DMS153 (cell line): ENCODE measurements at places on chromosomes 1 and 21.
A peak's percentile ranks its signal among the peaks of the same experiment; 100 is the strongest.

DNA sequence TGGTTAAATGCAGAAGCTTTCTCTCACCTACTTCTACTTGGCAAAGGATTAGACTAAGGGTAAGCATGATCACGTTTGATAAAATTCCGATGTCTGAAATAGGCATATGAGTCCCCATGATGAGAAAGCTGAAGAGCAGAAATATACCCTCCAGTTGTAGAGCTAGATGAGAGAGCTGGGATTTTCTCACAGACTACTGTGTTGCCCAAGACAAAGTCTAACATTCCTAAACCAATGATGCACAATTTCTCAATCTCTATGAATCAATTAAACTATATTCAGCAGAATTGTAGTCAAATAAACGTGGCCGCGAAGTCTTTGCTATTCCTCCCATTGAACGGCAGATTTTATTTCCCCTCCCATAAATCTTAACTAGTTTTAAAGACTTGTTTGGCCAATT lies 699.2 kb downstream of the KCNT2 start:
- no peak for DNase-seq

DNA sequence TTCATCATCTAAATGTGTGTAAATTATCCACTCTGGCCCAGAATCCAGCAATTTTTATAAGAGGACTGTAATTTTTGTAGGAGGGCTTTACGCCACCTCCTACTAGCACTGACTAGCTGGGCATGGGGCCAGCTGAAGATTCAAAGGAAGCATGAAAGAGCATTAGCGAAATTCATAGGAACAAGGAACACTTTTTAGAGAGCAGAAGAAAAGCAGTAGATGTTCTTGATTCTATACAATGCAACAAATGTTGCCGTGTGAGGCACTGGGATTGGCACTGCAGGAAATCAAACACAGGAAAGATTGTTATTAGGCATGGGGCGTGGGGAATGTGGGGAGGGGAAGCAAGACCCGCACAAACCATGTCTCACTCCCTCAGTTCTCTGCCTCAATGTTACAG lies 58.4 kb upstream of the PARP1 start:
- DNase-seq, result no peak

- DNase-seq, result no peak
These were observed 21.7 kb upstream of the KIFAP3 start for GRCh38 chr1:170095976-170096748.

- DNase-seq, result no peak
These were observed 123.9 kb downstream of the NRDC start for GRCh38 chr1:51754666-51755065.

- no peak for DNase-seq
These were observed 72.7 kb downstream of the SMYD3 start for GRCh38 chr1:246434335-246434734.

DNA sequence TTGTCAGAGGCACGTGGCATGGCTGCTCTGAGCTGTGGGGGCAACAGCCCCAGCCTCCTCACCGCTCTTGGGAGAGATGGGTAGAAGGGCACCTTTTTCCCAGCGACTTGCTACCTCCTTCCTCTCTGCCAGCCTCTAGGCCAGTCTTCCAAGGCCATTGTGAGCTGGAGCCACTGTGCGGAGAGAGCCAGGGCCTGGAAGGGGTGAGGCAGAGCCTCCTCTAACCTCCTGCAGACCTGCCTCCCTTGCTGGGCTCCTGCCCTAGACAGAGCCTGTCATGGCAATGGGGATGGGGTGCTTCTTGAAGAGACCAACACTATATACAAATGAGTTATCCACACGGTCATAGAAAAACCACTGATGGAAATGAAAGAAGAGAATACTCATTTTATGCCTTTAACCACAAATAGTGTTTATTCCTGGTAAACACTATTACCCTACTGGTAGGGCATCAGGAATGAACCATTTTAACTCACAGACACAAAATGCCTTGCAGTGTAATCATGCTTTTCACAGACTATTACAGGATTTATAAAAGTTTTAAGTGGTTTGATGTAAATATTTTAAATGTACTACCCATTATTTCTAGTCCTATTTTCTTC lies 5.0 kb upstream of the IGFN1 start:
- DNase-seq, result no peak

DNA sequence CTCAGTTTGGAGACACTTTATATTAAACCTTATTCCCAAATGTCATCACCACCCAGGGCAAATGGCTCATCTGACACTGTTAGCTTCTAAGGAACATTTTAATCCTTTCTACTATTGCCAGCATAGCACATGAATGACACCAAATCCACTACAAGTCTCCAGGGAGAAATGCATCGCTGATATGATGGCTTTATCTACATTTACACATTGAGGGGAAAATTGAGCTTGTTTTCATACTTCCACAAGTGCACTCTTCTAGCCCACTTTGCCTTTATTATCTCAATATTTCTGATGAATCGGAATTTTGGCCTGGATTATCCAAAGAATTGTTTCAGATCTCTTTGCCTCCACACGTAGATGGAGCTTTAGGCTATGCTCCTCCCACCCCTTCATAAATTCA lies 75.4 kb downstream of the RUNX1 start:
- DNase-seq, result no peak

DNA sequence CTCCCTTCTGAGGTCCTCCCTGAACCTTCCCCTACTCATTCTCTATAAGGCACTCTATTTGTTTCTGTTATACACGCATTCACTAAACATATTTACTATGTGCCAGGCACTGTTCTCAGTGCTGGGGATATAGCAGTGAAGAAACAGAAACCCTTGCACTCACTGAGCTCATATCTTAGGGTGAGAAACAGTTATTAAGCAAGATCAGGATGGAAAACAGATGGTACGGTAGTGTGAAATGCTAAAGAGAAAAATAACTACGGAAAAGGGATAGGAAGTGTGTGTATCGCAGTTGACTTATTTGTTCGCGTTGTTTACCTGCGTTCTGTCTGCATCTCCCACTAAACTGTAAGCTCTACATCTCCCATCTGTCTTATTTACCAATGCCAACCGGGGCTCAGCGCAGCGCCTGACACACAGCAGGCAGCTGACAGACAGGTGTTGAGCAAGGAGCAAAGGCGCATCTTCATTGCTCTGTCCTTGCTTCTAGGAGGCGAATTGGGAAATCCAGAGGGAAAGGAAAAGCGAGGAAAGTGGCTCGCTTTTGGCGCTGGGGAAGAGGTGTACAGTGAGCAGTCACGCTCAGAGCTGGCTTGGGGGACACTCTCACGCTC lies 572 bp downstream of the CYB5RL start:
- DNase-seq, result no peak

GRCh38 chr1:7594002-7594713 lies 176.9 kb upstream of the VAMP3 start:
- peak; percentile 52 for DNase-seq

GRCh38 chr1:44014365-44015104 lies 16.7 kb downstream of the SLC6A9 start:
- no peak for DNase-seq

DNA sequence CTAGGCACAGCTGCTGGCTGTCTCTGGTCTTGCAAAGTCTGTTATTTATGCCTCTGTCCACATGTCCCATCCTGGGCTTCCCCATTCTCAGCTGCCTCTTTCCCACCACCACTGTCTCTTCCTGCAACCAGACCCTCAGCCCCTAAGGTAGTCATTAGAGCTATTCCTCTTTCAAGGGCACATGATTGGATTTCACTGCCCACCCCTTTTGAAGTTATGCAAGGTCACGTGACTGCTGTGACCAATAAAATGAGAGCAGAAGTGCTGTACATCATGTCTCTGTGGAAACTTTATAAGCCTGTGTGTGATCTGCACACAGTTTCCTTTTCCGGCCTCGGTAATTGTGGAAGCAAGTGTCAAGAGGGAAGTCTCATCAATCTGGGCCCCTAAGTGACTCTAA lies 136.6 kb upstream of the HMGB4 start:
- no peak for DNase-seq

- DNase-seq, result no peak
These were observed 59.5 kb downstream of the OMA1 start for GRCh38 chr1:58487002-58487401.

DNA sequence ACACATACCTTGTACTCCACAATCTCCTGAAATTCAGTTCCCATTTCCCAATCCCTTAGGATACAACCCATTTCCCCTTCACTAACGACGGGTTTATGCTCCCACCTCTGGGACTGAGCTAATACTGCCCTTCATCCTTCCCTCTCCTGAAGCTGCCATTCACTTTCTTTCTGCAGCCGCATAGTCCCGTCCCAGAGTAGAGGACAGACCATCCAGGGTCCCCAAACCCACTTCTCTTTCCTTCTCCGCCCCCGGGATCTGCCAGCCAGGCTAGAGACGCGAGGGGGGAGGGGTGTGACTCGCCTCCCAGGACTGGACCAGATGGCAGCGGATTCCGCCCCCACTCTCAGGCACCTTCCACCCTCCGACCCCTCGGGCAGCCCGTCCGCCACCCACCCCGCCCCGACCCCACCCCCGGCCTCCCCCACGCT lies 679 bp downstream of the ABL2 start:
- no peak for DNase-seq

DNA sequence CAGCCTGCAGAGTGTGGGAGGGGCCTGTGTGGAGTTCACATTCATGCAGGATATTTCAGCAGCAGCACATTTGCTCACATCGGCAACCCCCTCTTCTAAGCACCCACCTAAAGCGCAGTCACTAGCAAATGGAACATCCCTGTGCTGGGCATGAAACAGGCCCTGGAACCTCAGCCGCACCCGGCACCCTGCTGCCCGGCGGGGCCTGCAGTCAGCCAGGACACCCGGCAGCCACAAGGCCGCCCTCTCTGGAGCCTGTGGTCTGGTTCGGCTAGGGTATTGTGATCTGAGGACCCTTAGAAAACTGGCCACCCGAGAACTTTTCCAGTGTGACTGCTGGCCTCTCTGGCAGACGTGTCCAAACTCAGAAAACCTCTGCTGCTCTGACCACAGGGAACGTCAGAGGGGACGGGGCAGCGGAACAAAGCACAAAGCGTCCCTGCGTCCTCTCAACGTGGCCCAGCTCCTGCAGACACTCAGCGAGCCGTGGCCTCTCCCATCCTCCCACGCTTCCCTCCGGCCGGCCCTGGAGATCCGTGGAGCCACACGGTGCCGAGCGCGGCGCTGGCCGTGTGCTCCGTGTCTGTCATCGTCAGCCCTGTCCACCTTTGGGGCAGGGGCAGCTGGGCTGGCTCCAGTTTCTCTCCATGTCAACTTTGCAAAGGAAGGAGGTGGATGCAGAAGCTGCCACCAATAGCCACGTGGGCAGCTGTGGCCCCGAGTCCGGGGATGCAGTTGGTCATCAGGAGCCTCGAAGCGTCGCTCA lies 175.9 kb upstream of the ARHGEF16 start:
- no peak for DNase-seq

DNA sequence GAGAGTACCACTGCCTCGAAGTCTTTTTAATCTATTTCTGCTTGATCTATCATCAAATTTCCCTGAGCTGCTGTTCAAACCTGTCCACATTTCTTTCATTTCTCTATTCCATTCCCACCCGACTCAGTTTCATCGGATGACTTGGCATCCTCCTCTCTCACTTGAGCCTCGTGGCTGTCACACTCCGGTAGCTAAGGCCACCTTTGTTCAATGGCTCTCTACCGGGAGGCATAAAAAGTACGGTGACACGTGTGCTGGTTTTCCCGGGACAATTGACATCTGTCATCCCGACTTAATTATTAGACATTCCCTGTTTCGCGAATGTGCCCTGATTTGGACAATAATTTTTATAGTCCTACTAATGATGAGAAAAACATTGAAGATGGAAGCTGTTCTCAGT lies 22.6 kb downstream of the MIS18A start:
- no peak for DNase-seq

GRCh38 chr1:48007047-48007446 lies 9.9 kb upstream of the TRABD2B start:
- DNase-seq, result no peak
